ENCODE measurements at places on chromosomes 7 and 10.
A peak's percentile ranks its signal among the peaks of the same experiment; 100 is the strongest.

- DNase-seq, result no peak
These were observed 93.7 kb downstream of the MDFIC start for GRCh38 chr7:115015619-115016018.

- no peak for DNase-seq
These were observed 21.0 kb downstream of the CFAP58 start for GRCh38 chr10:104374591-104374990.

GRCh38 chr10:11147722-11148121 is 130.1 kb downstream of the CELF2 start:
- DNase-seq, result no peak

- no peak for DNase-seq
These were observed 669.9 kb downstream of the AUTS2 start for GRCh38 chr7:70268179-70268578.

DNA sequence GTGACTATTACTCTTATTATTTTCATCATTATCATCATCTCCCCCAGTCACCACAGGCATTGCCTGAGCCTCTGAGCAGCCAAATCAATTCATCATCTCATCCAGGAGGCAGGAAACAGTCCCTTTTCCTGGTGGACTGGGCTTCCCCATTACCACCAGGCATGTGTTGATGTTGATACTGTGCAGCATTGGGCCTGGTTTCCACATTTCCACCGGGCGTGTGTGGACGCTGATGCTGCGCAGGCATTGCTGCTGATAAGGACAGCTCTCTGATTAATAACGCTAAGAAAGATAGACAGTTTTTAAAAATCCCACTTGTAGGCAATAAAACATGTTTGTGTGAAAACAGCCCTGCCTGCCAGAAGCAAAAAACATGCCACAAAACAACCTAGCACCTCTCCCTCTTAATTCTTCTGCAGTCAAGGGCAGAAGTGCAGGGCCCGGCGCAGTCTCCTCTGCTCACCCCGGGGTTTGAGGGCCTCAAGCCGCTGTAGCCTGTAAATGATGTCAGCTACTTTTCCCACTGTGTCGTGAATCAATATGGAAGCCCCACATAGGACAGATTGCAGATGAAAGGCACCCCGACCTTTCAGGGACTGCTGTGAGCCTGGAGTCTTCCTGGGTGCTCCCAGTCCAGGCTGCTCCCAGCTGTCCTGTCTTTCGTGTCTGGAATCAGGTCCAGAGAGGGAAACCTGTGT is 216.0 kb downstream of the WDR37 start:
- DNase-seq, result no peak

GRCh38 chr7:80783678-80784327 is 135.0 kb downstream of the SEMA3C start:
- DNase-seq, result no peak

DNA sequence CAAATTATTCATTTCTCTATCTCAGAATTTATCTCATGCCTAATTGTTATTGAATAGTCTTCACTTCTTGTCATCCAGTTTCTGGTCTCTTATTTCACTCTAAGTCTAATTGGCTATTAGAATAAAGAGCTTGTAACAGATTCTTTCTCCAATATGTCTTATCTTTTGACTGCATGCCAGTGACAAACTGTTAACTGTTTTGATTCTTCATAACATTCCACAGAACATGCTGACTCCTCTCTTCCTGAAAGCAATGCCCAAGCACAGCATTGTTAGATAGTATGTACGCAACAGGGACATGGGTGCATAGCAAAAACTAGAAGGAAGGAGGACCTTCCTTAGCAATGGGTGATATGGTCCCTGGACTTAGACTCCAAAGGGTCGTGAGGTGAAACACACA is 65.4 kb downstream of the TRUB1 start:
- no peak for DNase-seq

DNA sequence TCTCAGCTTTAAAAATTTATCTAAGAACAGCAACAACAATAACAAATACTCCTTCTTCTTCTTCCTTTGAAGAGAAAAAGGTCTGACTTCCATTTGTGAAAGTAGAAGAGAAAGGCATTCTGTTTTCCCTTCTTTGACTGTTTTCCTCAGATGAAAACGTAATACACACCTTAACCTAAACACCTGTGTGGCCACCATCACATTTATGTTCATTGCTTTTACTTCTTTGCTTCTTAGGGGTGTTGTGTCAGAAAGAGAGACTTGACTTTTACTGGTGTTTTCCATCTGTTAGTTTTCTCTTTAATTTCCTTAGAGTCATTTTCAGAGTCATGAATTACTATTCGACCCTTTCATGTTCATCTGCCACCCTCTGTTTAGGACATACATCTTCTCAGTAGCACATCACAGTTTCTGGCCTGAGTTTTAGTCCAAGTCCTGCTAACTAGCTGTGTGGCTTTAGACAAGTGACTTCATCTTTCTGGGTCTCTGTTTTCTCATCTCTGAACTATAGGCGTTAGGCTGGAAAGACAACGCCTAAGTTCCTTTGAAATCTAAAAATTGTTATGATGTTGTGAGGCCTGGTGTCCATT is 283.8 kb downstream of the GATA3 start:
- DNase-seq, result no peak

- DNase-seq, result no peak
These were observed 500 bp downstream of the FAM107B start for GRCh38 chr10:14774214-14774580.

DNA sequence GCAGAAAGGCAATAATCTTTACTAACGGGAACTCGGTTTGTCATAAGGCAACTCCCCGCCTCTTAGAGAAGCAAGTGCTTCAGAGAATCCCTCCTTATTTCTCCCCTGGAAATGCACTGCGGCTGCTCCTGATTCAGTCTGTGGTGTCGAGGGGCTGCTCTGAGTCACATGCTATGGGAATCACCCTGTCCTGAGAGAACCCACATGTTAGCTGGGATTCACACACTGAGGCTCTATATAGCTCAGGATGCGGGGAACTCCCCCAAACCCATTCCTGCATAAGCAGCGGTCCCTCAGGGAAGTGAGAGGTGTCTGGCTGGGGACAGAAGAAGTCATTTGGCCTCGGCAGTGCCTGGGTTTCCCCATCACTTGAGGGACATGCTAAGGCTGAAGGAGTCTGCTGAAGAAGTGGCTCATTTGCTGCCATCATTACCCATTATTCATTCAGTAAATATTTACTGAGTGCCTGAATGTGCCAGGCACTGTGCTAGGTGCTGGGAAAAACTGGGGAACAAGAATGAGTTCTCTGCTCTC is 87.5 kb downstream of the ATXN7L1 start:
- DNase-seq, result no peak

GRCh38 chr7:13181216-13181615 is 493.8 kb downstream of the ARL4A start:
- DNase-seq, result no peak

DNA sequence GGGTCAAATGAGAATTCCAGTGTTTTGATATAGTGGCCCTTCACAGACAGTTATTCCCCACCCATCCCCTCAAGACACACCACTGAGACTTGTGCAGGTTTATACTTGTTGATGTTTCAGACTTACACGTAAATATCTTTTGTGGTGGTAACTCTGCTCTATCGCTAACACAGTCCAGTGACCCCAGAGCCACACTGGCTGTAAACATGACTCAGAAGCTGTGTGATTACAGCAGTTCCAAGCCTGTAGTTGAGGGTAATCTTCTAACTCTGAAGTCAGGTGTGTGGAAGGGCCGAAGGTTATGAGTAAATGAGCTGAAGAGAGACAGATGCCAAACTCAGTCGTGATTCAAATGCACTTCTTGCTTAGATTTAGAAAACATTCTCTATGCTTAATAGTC is 19.4 kb downstream of the NOBOX start:
- no peak for DNase-seq

DNA sequence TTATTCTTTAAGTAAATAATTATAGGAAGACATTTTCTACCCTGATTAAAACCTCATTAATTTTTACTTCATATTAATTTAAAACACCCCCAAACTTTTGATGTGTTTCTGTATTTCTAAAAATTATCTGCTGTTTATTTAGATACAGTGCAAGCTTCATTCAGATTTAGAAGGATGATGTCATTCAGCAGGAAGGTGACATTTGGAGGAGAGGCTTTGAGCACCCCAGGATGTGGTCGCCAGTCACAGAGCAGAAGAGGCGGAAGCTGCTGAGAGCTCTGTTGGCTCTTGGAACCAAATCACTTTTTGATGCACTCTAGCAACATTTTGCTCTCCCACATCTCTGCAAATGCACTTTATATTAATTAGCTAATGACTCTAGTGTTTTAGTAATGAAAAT is 233.9 kb upstream of the CACNA2D1 start:
- DNase-seq, result peak; percentile 59

DNA sequence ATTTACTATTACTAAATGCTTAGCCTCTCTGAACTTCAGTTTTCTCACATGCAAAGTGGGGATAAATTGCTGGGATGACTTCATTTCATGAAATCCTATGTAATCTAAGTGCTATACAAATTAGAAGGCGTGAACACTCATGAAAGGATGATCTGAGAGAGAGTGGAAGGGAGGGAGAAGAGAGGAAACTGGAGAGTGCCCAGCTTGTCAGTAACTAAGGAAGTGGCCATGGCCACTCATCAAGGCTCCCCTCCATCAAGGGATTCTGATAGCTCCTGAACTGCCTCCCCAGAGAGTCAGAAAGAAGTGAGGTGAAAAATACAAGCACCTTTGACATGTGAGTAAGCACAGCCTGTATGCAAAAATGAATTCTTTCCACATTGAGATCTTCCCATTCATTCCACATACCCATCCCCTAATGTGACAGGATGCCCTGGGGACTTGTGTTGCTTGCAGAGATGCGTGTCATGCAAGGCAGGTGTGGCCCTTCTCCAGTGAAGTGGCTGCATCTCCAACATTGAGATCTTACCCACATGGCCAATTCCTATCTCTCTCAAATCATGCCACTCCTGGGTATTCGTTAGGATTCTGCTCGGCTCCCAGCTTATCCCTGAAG is 76.5 kb upstream of the ITPRID1 start:
- DNase-seq, result no peak

DNA sequence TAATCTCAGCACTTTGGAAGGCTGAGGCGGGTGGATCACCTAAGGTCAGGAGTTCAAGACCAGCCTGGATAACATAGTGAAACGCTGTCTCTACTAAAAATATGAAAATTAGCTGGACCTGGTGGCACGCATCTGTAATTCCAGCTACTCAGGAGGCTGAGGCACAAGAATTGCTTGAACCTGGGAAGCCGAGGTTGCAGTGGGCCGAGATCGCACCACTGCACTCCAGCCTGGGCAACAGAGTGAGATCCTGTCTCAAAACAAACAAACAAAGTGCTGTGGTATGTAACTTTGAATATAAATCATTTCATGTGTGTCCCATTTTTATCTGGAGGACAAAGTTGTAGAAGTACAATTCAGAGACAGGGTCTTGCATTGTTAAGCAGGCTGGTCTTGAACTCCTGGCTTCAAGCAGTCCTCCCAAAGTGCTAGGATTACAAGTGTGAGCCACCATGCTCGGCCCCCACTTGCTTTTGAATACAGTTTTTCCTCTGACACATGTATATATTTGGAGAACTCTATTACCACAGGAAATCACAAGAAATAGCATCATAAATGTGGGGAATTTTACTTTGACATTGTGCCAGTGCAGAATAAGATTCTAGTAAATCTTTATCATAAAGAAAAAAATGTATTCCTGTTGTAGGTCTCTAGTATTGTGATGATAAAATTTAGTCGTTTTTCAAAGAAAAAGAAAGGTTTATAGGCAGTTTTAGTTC is 32.6 kb downstream of the PTPN12 start:
- DNase-seq, result no peak

- DNase-seq, result no peak
These were observed 223.2 kb downstream of the MAD1L1 start for GRCh38 chr7:2009541-2010001.

DNA sequence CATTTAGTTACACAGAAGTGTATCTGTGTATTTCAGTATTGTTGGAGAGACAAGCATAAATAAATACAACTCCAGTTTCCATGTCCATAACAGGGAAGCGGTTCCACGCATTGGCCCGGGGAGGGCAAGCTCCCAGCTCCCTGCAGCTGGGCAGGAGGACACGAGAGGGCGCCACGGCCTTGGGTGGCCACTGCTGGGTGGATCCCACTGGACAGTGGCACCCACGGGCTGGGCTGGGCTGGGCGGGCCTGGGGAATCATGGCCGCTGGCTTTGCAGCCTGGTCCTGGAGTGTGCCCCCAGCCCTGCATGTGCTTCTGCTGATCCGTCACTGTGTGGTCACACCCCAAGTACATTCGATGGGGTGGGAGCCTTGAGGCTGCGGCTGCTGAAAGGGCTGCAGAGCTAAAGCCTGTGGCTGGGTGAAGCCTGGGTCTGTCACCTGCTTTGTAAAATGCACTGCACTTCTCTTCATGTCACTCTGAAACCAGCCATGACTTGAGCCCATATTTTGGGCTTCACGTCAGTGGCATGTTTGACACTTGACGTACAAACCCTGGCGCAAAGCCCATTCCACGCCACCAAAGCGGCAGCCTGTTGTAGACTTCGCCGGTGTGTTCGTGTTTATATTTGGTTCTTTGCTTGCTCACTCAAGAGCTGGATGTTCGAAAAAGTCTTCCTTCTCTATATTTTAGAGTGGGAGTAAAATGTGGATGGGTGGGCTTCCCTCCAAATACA is 27.5 kb downstream of the LRRC27 start:
- DNase-seq, result no peak

DNA sequence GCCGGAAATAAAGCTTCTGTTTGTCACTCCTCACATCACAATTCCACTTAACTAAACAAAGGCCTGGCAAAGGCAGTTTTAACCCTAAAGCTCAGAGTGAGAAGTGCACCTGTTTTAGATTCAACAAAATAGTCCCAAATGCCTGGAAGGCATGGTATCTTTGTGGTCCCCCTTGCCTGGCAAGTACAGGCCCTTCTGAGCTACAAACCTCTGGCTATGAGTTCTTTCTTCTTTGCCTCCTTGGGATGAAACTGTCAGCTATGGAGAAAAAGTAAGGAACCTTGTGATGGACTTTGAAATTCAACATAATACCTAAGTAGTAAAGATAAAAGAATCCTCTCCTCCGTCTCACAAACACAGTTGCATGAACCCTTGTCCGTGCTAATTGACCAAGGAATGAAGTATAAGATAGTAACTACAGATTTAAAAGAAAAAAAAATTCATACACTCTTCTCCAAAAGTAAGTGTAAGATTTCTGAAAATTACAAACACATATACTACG is 244.5 kb upstream of the ETV1 start:
- no peak for DNase-seq

DNA sequence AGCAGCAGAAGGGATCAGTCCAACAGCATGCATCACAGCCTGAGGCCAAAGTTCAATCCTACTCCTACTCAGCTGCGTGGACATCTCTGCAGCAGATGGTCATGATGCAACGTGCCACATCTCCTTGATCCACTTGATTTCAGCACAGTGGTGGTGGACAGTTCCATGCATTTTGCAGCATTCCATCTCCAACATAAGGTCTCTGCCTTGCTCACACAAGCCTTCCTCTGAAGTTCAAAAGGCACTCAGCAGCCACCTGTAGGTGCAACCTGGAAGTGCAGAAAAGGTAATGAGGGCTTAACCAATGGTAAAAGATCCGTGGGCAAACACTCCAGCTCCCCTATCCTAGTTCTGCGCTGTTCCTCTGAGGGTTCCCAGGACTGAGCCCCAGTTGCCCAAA is 57.5 kb upstream of the CHCHD3 start:
- no peak for DNase-seq

Data from stimulated activated naive CD8-positive, alpha-beta T cell treated with anti-CD3 and anti-CD28 coated beads, Interleukin-15, amount 100 ng/mL, for 72 hours (primary cell).